ENCODE measurements at places on chromosomes 12 and 14.

- DNase-seq: no peak
These were observed 102.0 kb downstream of the TMEM30B start for GRCh38 chr14:61179061-61179690.

- DNase-seq: no peak
These were observed 5.9 kb downstream of the HCAR1 start for GRCh38 chr12:122724641-122725243.

DNA sequence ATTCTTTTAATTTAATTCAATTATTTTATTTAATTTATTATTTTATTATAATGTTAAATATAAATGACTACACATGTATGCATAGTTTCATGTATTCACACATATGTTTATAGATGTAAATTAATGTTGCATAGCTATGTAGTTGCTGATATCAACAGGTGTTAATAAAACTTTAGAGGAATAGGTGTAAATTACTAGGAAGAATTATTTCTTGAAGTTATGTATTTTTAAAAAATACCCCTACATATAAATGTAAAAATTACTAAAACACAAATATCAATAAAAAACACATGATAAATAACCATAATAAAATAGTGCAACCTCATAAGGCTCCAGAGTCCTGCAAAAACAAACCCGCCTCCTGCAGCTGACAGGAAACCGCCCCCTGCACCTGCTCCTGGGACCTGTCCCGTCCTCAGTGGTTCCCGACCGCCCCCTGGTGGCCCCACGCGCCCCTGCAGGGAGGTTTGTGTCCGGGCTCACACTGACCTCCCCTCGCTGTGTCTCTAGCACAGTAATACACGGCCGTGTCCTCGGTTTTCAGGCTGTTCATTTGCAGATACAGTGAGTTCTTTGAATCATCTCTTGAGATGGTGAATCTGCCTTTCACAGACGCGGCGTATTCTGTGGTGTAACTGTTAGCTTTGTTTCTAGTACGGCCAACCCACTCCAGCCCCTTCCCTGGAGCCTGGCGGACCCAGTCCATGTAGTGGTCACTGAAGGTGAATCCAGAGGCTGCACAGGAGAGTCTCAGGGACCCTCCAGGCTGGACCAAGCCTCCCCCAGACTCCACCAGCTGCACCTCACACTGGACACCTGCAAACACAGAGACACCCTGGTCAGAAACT, 1264.0 kb downstream of the TMEM121 start:
- peak; percentile 81 for DNase-seq

DNA sequence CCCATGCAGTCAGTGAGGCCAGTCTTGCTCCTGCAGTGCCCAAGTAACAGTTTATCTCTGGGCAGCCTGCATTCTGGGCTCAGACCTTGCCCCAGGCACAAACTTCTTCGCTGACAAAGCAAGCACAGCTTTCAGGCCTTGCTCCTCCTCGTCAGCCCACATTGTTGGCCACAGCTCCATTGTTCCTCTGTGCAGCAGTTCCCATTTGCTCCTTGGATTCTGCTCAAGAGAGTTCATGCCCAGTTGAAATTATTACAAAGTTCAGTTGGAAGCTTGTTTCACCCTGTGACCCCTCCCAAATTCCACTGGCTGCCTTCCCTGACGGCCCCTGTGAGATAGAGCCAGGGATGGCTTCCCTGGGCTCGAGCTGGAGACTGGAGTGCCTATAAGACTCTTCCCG, 163.4 kb upstream of the DDHD1 start:
- no peak for DNase-seq

- DNase-seq: no peak
These were observed 28.8 kb downstream of the VCPKMT start for GRCh38 chr14:50087341-50088116.

GRCh38 chr12:124227951-124228711, 66.8 kb upstream of the RFLNA start:
- no peak for DNase-seq

DNA sequence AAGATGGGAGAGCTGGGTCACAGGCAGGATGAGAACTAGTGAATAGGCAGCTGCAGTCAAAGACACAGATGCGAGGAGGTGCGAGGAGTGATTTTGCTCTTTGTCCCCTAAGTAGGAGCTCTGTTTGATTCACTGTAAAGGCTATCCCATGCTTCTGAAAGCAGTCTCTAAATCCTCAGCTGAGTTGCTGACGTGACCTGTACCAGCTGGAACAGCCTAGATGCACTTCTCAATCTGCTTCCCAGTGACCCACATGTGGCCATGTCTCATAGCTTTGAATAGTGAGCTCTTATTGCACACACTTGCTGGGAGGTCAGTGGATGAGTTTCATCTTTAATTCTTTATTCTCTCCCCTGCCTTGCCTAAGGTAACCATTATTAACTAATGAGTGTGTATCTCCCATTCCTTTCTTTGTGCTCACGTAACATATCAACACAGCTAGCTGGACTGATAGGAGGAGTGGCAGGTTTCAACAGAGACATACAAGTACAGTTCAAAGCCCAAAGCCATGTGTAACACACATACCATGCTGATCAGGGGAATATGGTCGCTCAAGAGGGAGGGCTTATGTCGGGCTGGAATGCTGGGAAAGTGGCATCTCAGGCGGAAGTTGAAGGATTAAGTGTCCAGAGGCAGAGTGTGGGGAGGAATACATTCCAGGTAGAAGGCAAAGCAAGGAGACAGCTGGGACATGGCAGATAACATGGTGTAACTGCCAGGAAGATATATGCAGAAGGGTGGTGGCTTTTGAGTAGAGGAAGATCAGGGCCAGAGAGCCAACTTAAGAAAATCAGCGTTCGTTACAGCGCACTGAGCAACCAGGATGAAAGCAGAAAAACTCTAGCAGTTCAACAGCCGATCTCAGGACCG, 15.4 kb upstream of the YY1 start:
- no peak for DNase-seq

DNA sequence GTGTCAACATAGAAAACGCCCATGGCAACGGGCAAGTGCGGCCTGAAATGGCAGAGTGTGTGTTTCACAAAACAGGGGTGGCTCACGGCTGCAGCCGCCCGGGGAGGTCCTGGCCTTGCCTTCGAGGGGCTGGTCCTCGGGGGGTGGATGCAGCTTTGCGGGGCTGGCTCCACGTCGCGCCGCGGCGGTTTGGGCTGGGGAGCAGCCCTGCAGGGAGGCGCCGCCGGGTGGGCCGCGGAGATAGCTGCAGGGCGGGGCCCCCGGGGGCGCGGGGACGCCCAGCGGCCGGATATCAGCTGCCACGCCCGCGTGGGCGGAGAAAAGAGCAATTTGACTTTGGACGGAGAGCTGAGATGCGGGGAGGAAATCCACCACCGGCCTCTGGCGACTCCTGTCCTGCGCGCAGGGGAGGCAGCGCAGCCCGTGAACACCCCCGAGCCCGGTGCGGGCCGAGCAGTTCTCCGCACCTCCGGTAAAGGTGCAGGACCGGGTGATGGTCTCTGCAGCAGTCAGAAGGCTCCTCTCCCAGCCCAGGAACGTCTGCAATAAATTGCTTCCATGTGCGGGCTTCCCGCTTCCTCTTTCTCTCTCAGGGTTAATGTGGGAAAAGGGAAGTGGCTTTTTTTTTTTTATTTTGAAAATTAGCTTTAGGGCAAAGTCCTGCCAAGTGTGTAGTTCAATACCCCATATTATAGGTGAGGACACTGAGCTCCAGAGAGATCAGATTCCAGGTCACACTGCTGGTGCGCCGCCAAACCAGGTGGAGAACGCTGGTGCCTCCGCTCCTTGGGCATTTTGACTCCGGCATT, 110.5 kb downstream of the ARF6 start:
- DNase-seq: peak; percentile 88

- no peak for DNase-seq
These were observed 15.8 kb downstream of the KRT71 start for GRCh38 chr12:52537101-52537500.

DNA sequence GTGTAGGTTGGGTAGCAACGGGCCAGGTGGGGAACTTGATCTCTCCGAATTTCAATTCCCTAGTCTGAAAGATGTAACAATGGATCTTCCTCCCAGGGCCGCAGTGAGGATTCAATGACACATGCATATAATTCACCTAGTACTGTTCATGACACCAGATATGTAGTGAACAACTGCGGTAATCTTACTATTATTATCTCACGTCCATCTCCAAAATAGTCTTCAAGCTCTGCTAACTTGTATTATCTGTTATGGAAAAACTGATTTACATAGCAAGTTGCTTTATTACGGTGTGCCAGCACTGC, 26.4 kb downstream of the MOK start:
- no peak for DNase-seq

- no peak for DNase-seq
These were observed 210.8 kb downstream of the PCNX1 start for GRCh38 chr14:71117839-71118743.

GRCh38 chr14:89277203-89277602, 139.8 kb downstream of the FOXN3 start:
- DNase-seq: no peak

DNA sequence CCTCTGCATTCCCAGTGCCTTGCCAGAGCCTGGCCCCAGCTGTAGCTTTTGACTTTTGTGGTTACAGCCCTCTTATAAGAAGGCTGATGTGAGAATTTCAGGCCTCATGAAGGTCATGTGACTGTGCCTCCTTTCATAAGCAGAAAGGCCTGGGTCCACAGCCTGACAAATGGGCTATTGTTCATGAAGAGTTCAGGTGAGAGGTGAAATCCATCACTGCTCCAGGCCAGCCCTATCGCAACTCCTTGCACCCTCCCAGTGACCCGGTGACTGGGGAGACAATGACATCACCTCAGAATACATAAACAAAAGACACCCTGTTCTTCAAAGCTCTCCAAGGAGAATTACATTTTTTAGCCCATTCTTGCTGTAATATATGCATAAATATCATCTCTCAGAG, 321.5 kb downstream of the PCNX1 start:
- DNase-seq: no peak

DNA sequence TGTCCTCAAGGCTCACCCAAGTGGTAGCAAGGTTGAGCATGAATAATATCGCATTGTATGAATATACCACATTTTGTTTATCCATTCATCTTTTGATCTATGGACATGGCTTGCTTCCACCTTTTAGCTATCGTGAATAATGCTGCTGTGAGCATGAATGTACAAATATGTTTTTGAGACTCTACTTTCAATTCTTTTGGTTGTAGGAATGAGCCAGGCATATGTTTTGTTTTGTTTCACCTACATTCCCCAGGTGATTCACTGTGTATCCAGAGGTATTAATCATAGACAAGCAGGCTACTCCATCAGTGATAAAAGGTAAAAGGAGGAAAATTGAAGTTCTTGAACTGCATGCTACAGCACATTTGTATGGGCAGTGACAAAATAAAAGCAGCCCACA, 35.8 kb downstream of the CDKL1 start:
- no peak for DNase-seq

DNA sequence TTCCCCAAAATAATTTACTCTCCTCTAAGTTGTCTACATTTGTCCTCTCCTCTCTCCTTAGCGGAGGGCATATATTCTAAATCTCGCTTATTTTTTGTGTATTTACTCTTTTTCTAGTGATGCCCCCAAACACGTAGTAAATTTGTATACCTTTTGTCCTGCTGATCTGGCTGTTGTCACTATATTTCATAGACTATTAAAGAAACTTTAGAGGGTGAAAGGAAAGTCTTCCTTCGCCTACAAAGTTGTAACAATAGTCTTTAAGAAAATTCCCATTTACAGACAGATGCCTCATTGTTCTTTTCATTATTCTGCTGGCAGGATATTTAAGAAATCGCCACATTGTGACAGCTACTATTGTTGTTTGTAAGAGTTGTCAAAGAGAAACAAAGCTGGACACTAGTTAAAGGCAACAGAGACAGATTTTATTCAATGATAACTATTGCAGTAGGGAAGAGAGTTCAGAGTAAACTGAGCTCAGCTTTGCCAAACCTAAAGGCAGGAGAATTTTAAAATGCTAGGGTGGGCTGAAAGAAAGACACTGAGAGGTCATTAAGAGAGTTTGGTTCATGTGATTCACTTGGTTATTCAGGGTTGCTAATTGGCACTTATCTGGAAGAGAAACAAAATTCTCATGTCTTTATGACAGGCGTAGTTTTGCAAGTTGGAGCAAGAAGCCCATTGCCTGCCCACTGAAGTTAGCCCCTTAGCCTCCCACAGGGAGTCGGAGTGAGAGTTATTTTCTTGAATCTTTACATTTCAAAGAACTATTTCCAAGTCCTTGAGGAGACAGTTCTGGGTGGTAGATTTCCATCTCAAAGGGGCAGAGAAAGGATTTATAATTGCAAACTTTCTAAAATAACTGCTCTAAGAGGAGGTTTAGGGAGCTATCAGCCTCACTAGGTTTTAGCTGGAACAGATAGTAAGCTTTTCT, 1272.5 kb upstream of the SEL1L start:
- DNase-seq: no peak

GRCh38 chr14:104294628-104294982, 156.2 kb downstream of the KIF26A start:
- DNase-seq: no peak

DNA sequence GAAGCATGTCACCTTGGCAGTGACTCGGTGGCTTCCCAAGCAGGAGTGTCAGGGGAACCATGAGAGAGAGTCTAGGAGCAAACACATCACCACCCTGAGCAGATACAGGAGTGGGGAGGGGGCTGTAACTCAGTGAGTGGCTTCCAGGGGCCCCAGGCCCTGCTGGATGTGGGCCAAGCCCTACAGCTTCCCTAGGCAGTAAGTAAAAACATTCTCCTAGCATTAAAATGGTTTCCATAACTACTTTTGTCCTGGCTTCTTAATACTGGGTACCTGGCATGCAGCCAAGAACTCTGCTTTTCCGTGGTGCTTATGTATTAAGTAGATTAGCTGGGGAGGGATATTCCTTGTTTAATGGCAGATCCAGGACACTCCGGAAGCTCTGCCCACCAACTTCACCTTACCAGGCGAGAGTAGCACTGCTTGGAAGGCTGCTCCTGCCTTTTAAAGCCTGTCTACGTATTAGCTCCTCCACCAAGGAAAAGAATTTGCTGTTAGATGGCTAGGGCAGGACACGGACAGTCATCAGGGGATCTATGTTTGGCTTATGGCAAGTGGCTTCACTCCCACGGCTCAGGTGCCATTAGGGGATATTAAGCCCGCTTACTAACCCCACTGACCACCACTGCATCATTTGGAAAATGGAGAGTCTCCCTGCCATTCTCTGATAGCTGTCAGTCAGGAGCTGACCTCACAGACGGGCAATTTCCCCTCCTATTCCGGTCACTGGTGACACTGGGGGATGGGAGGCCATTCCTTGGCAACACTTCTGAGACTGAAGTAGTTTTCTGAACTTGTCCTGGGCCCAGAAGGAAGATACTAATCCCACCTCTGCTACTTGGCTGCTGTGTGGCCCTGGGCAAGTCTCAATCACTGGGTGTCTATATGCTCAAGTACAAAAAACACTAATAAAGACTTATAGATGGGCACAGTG, 22.8 kb downstream of the OTUB2 start:
- DNase-seq: no peak
